Transverse colon (tissue), 4 donors: ENCODE measurements at places on chromosomes 7 and 10. TPM values are rescaled to one million over a fixed set of nuclear protein-coding genes. Genes with fewer than 3 reads are reported as not detected.

GRCh38 chr7:143018931-143019330 lies 8.0 kb downstream of the OR9A2 start:
- DNase-seq = no peak

DNA sequence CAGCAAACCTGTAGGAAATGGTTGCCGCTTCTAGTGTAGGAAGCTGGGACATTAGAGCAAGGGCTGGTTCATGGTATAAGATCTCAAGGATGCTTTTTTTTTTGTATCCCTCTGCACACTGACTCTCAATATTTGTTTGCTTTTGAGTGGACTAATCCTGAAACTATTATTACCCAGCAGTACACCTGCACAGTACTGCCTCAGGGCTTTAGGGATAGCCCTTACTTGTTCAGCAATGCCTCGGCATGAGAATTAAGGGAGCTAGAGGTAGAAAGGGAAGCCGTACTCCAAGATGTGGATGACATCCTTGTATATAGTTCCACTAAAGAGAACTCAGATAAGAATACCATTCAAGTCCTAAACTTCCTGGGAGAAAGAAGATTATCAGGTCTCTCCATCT lies 70.5 kb downstream of the COPG2 start:
- DNase-seq = no peak

DNA sequence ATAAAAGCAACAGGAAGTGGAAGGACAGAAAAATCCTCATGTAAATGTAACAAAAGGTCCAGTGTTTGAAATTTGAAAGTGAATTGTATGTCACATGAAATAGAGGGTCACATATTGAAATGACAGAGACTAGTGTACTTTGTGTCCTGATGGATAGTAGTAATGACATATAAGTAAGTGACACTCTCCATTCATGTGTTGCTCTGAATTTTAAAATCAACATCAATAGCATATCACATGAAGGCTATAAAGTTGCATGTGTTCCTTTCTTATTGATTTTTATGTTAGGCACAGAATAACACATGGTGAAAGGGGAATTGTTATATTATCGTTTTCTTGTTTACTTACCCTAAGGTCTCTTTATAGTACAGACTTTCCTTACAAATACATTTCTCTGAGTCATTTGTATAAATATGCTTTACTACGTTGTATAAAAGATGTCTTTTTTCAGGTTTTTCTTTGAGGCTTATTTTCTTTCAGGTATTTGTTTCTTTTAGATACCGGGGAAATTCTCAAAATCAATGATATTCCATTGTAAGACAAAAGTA lies 104.6 kb upstream of the CACNA2D1 start:
- DNase-seq = no peak

The ARHGAP12 gene
- 56.3 TPM for total RNA-seq

- DNase-seq = no peak
Measured at GRCh38 chr10:119087271-119087882, 6.8 kb upstream of the EIF3A start.

DNA sequence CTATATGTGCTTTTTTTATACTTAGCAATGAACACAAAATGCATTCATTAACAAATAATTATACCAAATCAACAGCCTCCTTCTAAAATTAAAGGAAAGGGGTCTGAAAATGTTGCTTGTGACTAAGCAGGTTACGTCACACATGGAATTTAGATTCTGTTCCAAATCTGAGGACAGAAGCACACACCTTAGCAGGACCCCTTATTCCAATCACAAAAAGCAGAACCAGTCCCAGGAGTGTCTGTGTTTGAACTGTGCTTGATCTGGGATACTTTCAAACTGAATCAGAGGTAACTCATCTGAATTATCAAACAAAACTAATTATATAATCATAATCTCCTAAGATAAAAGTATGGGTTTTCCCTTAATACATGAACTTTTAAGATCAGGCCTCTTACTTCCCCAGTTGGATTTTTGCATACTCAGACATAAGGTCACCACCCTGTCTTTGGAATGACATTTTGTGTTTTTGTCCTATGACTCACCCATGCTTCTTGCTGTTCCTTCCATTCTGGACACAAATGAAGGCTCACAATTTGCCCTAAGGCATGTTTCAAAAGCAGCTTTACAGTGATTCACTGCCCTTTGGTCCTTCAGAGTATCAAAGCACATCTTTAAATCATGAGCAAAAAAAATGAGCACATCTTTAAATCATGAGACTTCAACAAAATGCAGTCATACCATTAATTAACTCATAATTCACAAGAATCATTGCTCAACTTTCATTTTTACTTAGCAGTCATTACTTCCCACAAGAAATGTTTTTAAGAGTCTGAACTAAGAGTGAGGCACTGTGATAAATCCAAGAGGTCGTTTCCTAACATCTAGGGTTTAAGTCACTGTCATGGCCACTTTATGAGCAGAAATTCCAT lies 35.5 kb downstream of the SEMA3C start:
- DNase-seq = no peak

GRCh38 chr7:128791972-128792327 lies 182 bp downstream of the CCDC136 start:
- no peak for DNase-seq
